ENCODE measurements at places on chromosomes 12 and 14.

DNA sequence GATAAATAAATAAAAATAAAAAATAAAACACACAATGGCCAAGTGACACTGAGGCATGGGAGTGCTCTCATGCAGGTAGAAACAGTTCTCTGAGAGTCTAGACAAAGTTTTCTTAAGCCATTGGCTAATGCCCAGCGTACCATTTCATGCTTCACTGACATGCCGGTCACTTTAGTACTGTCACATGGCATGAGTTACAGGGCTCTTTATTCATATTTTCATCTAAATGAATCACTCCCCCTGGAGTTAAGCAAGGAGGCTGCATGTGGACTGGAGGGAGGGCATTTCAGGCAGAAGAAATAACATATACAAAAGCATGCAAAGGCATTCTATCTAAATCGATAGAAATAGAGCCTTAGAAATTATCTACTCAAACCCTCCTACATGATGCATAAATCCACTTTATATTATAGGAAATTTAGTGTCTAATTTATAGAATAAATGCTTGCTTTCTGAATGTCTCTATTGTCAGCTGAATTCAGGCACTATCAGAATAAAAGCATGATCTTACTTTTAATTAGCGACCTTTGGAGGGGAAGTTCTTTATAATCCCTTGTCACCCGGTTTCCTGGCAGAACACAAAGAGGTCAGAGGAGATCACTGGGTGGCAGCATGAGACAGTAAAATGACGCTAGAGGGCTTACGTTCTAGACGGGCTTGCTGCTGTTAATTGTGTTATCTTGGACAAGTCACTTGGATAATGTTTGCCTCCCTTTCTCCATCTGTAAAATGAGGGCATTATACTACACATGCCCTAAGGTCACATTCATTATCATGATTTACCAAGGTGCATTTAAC is 17.5 kb downstream of the DYRK4 start:
- DNase-seq = no peak

- no peak for DNase-seq
Measured at GRCh38 chr14:76547831-76548230, 171.9 kb downstream of the ESRRB start.

DNA sequence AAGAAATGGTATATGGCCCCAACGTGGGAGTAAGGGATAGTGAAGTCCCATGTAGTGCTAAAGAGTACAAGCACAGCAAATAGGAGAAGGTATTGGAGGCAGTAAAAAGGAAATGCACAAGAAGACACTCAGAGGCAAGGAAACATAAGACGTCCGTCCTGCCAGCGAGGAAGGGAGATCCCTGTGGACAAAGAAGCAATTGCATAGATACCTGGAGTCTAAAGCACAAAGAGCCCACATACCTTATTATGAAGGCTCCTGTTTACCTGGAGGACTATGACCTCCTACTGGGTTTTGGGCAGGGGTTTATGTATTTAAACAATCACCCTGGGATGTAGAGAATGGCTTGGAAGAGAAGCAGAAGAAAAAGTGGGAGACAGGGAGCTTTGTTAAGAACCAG is 341.2 kb upstream of the DCN start:
- no peak for DNase-seq

- DNase-seq = no peak
Measured at GRCh38 chr12:68839183-68840147, 31.5 kb downstream of the MDM2 start.

DNA sequence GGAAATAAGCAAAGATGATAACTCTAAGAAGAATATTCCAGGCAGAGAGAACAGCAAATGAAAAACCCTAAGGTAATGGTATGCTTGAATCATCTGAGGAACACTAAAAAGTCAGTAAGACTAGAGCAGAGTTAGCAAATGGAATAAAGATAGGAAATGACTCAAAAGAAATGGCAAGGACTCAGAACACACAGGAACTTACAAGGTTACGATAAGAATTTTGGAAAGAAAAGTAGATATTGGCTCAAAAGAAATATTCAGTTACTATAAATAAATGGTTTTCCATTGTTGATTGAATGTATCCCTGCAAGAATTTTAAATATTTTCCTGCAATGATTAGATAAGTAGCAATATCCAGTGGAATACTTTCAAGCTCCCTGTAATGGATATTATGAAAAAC is 705.8 kb downstream of the C12orf50 start:
- DNase-seq = no peak

DNA sequence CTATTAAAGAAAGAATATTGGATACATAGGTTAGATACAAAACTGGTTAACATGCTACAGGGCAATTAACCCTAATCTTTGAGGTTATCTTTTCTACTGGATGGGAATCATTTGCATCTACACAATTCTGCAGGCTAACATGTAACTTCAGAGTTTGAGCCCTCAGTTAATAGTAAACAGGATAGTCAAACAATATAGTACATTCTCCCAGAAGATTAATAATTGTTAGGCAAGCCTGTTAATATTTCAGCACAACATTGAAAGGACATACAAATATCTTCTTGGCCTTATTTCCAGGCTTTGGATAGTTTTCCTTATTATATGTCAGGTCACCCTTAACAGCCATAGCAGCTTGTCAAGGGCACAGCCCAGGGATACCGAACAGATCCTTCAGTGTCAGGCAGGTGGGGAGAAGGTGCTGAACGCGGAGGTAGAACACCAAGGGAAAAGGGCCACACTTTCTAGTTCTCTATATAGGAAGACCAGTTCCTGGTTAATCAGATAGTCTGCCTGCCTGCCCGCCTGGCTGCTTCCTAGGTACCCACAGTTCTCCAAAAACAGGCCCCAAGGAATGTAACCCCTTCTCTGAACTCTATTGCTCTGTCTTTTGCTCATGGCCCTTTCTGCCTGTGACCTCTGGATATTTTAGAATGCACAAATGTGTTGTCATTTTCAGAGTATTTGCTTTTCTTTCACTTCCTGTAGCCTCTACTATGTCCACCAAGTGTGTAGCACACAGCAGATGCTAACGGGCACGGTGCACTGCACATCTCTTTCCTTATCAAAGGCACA is 256.0 kb downstream of the PCNX1 start:
- DNase-seq = no peak

DNA sequence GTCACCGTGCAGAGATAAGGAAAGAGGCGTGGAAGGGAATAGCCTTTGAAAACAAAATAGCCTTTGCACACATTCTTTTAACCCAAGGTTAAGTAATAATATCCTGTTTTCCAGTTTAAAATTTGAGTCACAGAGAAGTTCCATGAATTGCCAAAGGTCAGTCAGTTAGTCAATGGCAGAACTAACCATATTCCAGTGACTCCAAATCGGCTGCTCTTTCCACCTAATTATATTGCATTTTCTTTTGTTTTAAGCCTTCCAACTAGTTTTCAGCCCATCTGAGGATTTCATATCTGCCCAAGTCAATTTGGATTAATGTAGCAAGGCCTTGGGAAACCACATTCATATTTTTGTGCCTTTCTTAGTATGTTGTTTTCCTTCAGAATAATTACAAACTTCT is 373.0 kb downstream of the CCDC91 start:
- DNase-seq = no peak

GRCh38 chr12:81722004-81722403 is 37.1 kb downstream of the PPFIA2 start:
- DNase-seq = no peak

GRCh38 chr14:31124197-31124596 is 83.4 kb downstream of the HECTD1 start:
- DNase-seq = no peak

- peak; percentile 52 for DNase-seq
Measured at GRCh38 chr14:72420749-72421474, 473.0 kb downstream of the DPF3 start.

DNA sequence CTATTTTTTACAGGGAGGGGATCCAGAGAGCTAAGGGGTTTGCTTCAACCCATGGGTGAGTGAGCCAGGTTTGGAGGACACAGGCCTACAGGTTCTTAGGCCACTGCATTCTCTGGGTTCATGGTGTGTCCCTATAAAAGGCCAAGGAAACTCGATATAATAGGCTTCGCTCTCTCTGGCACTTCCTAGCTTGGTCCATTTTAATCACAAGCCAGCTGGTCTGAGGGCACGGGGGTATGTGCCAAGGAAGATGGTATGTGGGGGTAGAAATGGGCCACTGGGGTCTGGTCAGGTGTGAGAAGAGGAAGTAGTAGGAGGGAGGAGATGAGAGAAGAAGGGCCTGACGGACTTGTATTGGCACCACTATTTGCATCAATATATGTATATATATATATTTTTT is 4.9 kb downstream of the ETV6 start:
- DNase-seq = no peak

GRCh38 chr12:54973556-54973955 is 11.0 kb downstream of the TESPA1 start:
- DNase-seq = no peak

DNA sequence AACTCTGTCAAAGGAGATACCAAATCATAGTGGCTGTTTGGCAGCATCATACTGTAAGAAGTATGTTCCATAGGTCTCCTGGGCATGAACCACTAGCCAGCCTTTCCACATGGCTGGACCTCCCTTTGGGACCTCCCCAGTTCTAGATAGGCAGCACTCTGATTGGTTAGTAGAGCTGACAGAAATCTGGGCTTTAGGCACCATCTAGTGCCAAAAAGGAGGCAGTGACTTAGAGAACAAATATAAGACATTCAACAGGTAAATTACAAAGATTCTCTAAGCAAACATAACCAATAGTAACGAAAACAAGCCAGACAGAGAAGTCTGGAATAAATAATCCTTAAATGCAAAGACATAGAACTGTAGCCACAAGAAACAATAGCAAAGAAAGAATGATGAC is 148.0 kb upstream of the PDE3A start:
- DNase-seq = no peak

DNA sequence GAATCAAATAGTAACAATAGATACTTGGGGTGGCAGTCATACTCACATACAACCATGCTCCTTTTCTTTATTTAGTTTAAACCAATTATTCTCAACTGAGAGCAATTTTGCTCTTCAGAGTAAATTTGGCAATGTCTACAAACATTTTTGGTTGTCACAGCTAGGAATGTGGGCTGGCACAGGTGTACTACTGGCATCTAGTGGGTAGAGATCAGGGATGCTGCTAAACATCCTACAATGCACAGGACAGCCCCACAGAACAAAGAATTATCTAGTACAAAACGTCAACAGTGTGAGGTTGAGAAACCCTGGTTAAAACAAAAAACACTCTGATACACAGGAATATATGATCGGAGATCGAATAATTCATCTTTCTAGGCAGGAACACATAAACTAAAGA is 186.5 kb downstream of the NELL2 start:
- no peak for DNase-seq

- no peak for DNase-seq
Measured at GRCh38 chr14:66974397-66975025, 214.7 kb upstream of the GARIN2 start.

- DNase-seq = no peak
Measured at GRCh38 chr14:40309124-40309523, 876.9 kb upstream of the FBXO33 start.

DNA sequence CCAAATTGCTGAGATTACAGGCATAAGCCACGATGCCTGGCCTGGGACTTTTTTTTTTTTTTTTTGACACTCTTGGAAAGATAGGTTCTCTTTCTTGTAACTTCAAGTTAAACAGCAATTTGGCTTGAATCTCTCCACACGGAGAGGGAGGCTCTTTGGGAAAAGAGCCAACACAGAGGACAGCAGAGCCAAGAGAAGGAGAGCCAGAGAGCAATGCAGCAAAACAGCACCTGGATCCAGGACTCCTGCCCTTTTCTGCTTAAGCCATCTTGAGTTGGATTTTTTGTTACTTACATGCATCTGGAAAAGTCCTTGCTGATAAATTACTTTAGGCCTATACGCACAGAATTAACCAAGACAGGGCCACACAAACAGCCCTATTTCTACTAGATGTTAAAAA is 176.8 kb downstream of the APAF1 start:
- DNase-seq = no peak

DNA sequence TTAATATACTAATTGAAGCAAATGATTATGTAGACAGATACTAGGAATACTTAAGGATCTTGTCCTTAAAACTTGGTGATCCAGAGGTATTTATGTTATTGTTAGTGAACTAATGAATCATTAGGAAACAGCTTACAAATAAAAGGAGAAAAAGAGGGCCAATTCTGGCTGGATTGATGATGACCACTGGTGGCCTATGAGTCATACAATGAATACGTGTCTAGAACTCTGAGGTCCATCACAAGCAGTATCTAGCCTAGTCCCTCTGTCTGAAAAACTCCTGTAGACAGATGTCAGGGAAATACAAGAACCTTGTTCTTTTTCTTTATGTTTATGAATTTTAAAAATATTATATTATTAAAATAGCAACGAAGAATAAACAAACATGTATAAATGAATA is 51.7 kb upstream of the RTL1 start:
- DNase-seq = no peak

GRCh38 chr14:65261946-65262345 is 150.6 kb upstream of the FUT8 start:
- DNase-seq = no peak

DNA sequence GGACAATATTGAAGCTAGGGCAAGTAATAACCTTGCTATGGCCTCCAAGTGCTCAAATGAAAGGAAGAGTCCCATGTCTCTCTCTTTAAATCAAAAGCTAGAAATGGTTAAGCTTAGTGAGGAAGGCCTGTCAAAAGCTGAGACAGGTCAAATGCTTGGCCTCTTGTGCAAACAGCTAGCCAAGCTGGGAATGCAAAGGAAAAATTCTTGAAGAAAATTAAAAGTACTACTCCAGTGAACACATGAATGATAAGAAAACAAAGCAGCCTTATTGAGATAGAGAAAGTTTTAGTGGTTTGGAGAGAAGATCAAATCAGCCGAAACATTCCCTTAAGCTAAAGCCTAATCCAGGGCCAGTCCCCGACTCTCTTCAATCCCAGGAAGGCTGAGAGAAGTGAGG is 84.1 kb upstream of the PLEKHA5 start:
- no peak for DNase-seq

GRCh38 chr14:102695167-102695555 is 82.1 kb upstream of the TRAF3 start:
- no peak for DNase-seq

- DNase-seq = no peak
Measured at GRCh38 chr12:103955811-103956508, 9.7 kb upstream of the TDG start.

GRCh38 chr14:60508707-60509437 is at the start of gene SIX6:
SIX6 (plus strand) TSS chr14:60509146; CDS start chr14:60509399, 253 bp downstream.
- no peak for DNase-seq

GRCh38 chr14:33643426-33644181 is 307.3 kb downstream of the EGLN3 start:
- no peak for DNase-seq

GRCh38 chr12:131197490-131197889 is 243.8 kb downstream of the ADGRD1 start:
- DNase-seq = no peak

All from stimulated activated CD4-positive, alpha-beta T cell treated with anti-CD3 and anti-CD28 coated beads, Interleukin-2, amount 100 ng/mL, for 4 hours (primary cell).